ENCODE measurements at places on chromosomes 1 and 21. TPM values are rescaled to one million over a fixed set of nuclear protein-coding genes. Genes with fewer than 3 reads are reported as not detected.

The TAS1R1 gene
- not detected for total RNA-seq

The CACNA1S gene
- total RNA-seq = not detected

The MAP10 gene
- 1.4 TPM for total RNA-seq

The MEGF6 gene
- total RNA-seq = 19.8 TPM

The GSTM5 gene
- 0.76 TPM for total RNA-seq

The CRYBG2 gene
- under 0.01 TPM for total RNA-seq

The SMIM1 gene
- total RNA-seq = not detected

All from epithelial cell of umbilical artery (primary cell).